Activated CD4-positive, alpha-beta T cell treated with anti-CD3 and anti-CD28 coated beads for 48 hours (primary cell): ENCODE measurements at places on chromosomes 7 and 10.
A peak's percentile ranks its signal among the peaks of the same experiment; 100 is the strongest.

- DNase-seq = no peak
Measured at GRCh38 chr7:99860281-99861127, 16.3 kb downstream of the OR2AE1 start.

DNA sequence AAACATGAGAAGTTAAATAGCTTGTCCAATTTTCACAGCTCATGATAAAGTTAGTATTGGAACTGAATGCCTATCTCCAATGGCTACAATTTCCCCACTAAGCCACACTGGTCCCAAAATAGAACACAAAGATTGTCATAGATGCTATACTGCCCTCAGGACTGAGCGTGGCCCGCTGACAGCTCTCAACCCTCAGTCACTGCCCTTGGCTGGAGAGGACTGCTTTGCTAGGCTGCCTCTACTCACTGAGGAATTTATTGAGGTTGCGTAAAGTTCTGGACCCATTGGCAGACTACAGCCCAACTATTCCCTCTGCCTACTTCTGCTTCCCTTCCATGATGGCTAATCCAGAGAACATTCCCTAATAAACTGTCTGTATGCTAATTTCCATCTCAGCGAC lies 165.5 kb upstream of the BET1 start:
- DNase-seq = no peak

DNA sequence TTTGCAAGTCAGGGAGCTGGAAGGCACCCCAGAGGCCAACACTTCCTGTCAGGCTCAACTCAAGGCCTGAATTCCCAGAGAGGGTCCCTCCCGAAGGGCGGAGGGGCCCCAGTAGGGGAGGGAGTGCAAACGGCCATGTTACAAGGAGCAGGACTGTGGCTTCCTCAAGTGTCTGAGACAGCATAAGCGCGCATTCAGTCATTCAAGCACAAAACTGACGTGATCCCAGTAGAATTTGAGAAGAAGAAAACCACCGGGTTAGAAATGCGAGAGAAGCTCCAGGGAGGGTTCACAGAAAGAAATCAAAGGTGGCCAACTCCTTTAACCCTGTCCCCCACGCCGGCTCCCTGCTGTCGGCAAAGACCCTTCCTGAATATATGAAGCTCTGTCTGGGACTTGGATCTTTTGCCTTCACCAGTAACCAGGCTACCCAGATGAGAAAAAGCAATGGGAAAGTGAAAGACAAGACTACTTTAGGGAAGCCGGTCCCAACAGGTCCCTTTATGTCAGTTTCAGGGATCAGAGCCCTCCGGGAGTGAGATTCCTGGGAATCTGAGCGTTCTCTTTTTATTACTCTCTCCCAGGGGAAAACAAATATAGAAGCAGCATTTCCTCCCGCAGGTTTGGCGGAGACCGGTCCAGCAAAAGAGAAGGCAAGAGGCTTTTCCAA lies 1.3 kb downstream of the AFAP1L2 start:
- DNase-seq = no peak

- no peak for DNase-seq
Measured at GRCh38 chr7:122438006-122438405, 133.5 kb upstream of the FEZF1 start.

- DNase-seq = no peak
Measured at GRCh38 chr10:58050575-58050974, 217.1 kb downstream of the IPMK start.

- no peak for DNase-seq
Measured at GRCh38 chr7:33986451-33986850, 81.1 kb downstream of the BMPER start.

GRCh38 chr7:5677538-5678294 lies 103.7 kb downstream of the RNF216 start:
- DNase-seq = peak; percentile 60

GRCh38 chr7:81887098-81888090 lies 117.5 kb upstream of the HGF start:
- DNase-seq = no peak

GRCh38 chr7:38950309-38950708 lies 27.4 kb upstream of the POU6F2 start:
- DNase-seq = no peak

DNA sequence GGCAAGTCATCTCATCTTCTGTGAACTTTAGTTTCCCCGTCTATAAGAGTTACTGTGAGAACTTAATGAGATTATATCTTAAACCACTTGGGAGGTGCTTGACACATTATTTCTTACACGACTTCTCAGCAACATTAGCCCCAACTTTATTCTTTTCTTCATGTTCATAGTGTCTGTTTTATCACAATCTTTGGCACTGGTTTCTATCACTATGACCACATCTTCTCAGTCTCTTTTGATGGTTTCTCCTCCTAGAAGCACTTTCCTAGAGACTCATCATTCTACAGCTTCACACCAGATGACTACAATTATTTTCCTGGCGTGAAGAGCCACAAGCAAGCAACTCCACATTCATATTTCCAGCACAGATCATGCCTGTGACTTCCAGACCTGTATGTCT lies 26.5 kb upstream of the BET1 start:
- no peak for DNase-seq

DNA sequence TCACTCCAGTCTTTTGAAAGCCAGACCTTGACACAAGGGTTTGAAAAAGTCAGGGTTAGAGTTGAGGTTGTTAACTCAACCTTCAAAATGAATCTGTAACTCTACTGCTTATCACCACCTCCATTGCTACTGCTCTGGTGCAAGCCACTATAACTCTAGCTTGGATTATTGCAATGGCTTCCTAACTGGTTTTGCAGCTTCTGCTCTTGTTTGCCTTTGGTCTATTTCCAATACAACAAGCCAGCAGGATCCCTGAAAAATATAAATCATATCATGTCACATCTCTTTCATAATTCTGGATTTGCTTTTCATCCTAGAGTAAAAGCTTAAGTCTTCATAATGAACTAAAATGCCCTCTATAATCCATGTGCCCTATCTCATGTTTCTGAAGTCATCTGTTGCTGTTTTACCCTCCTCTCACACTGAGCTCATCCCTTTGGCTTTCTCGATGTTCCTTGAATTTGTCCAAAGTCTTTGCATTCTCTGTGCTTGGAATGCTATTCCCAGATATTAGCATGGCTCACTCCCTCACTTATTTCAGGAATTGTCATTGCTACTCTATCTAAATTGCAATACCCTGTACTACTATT lies 10.9 kb downstream of the TAS2R60 start:
- DNase-seq = no peak

GRCh38 chr10:114992189-114992775 lies 54.3 kb downstream of the TRUB1 start:
- no peak for DNase-seq

DNA sequence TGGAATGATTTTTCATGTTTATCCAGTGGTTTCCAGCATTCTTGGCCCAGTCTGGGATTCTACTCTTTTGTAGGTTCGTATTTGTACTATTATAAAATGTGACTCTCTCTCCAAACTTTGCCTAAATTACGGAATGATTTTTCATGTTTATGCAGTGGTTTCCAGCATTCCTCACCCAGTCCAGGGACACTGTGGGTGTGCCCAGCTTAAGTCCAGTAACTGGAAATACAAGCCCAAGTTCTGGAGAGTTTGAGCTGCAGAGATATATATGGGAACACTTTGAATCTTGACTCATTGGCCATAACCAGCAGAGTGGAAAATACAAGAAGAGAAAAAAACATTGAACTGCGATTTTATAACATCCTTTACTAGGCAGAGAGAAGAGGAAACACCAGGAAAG lies 5.9 kb upstream of the MAGI2 start:
- DNase-seq = no peak

GRCh38 chr10:437698-438490 lies 251.6 kb downstream of the DIP2C start:
- DNase-seq = no peak

GRCh38 chr7:134854816-134855215 lies 75.4 kb downstream of the CALD1 start:
- peak; percentile 13 for DNase-seq

DNA sequence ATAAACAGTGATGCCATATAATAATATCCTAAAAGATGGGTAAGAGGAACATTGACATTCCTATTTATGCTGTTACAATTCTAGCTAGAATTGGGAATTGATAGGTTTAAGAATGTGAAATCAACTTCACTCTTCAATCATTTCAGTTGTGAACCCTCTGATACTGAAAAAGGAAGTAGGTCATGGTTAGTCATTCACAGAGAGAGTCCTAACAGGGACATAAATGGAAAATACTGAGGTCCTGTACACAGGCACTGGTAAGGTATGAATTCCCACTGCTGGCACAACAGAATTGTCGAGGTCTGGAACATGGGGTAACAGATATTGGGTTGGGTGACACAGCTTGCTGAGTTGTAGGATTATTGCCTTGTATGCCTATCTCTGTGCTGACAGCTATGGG lies 289.4 kb upstream of the LRRN3 start:
- DNase-seq = no peak

DNA sequence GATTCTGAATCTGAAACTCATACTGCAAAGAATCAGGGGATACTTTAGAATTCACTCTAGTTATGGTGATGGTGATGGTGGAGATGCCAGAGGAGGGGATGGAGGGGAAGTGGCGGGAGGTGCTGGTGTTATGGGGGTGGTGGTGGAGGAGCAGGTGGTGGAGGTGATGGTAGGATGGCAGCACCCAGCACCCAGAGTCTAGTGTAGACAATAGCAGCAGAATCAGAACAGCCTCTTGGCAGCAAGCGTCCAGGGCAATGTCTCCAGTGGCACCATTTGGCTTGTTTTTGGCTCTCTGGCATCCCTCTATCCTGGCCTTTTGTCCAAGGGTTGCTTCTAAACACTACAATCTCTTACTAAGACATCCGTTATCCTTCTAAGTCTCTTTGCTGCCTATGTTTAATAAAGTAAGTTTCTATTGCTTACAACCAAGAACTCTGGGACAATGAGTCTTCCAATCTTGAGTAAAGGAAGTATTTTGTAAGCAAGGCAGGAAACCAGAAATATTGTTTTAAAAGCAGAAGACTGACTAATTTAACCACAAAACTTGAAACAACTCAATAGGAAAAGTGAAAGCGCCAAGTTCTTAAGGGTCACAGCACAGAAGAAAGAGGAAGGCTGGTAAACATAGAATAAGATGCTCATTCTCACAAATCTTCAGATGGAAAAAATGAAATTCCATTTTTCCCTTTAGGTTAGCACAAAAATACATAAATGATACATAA lies 42.4 kb upstream of the GDF10 start:
- no peak for DNase-seq

DNA sequence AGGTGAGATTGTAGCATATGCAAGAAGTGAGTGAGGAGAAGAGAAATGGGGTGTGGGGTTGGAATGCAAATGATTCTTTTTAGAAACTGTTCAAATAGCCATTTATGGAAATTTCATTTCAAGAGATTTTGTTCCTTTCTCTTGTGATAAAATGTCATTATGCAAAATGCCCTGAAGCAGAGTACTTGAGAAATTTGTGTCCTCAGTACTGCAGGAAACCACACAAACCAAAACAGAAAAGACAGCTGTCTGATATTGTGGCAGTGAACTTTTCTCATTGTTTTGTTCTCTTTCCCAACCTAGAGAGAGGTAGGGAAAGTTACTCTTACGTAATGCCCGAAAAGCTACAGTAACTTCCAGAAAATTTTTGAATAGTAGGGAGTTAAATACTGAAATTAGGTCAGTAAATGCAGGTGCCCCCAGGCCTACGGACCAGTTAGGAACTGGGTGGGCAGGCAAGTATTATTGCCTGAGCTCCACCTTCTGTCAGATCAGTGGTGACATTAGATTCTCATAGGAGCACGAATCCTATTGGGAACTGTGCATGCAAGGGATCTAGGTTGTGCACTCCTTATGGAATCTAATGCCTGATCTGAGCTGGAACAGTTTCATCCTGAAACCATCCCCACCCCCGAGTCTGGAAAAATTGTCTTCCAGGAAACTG lies 34.0 kb downstream of the DLD start:
- no peak for DNase-seq

GRCh38 chr7:101294039-101294831 lies 27.4 kb downstream of the IFT22 start:
- no peak for DNase-seq

DNA sequence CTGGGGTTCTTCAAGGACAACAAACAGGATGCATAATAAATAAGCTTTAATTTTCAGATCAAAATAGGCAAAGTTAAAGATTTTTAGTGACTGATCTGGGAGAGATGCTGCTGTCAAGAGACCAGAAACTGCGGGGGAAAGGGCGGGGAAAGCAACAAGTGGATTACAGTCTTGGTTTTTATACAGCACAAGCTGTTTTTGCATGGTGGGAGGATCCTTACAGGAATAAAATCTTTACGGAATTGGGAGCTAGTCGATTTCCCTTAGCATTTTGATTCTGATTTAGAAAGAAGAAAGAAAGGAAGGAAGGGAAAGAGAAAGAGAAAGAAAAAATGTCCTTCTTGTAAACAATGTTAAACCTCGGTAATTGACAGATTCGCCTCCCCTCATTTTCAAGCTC lies 242.3 kb upstream of the SP8 start:
- DNase-seq = no peak

GRCh38 chr10:94076325-94076841 lies 82.7 kb downstream of the PLCE1 start:
- no peak for DNase-seq

GRCh38 chr7:106729720-106730385 lies 68.9 kb upstream of the CCDC71L start:
- peak; percentile 27 for DNase-seq

- no peak for DNase-seq
Measured at GRCh38 chr7:39621261-39621660, 2.1 kb upstream of the RALA start.

GRCh38 chr10:88004451-88004850 lies 141.0 kb downstream of the PTEN start:
- DNase-seq = no peak

DNA sequence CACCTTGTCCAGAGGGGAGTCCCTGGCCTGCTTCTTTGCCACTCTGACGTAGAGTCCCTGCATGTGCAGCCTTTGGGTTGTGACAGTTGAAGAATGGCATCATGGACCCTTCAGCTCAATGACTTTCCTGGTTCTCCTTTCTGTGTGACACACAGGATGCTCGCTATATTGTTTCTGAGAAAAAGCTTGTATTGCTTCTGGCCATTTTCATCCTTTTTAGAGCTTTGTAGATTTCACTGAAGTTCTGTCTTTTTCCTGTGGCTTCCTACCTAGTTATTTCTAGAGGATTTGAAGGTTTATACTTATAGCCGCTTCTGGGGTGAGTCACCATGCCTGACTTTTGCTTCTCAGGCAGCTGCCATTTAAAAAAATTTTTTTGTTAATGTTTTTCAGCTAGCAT lies 27.0 kb downstream of the SND1 start:
- no peak for DNase-seq

DNA sequence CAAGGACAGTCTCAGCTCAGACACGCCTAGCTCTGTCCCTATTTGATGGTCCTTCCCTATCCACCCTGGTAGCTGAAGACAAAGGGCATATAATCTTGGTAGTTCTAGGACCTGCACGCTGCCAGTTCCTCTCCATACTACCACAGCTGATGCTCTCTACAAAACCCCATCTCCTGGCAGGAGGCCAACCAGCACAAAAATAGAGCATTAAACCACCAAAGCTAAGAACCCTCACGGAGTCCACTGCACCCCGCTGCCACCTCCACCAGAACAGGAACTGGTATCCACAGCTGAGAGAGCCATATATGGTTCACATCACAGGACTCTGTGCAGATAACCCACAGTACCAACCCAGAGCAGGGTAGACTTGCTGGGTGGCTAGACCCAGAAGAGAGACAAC lies 299.4 kb downstream of the LRRTM3 start:
- no peak for DNase-seq

- DNase-seq = no peak
Measured at GRCh38 chr7:28516390-28517172, 104.3 kb downstream of the CREB5 start.

- DNase-seq = no peak
Measured at GRCh38 chr7:68063171-68063570, 1066.5 kb downstream of the TYW1 start.

GRCh38 chr10:95229724-95230627 lies 35.9 kb downstream of the ACSM6 start:
- no peak for DNase-seq
